ENCODE measurements at places on chromosomes 16 and 17.

DNA sequence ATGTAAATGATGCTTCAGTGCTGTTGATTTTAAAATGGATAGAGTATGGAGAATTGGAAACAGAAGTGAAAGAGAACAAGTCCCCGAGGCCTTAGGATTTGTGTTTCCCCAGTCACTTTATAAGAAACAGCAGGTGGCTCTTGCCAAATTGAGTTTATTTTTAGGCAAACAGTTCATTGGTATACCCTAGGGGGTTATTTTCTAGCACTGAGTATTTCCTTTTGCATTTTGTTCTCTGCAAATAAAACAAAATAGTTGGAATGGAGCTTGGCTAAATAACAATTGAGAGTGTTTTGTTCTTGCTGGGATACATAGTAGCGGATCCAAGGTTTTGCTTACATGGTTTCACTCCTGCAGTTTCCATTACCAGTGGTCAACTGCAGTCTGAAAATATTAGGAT is 591.1 kb upstream of the C16orf82 start:
- DNase-seq, result no peak

GRCh38 chr17:39107155-39107554 is 44.3 kb downstream of the PLXDC1 start:
- no peak for DNase-seq

GRCh38 chr16:73949574-73950320 is 346.9 kb upstream of the PSMD7 start:
- DNase-seq, result peak; percentile 88

DNA sequence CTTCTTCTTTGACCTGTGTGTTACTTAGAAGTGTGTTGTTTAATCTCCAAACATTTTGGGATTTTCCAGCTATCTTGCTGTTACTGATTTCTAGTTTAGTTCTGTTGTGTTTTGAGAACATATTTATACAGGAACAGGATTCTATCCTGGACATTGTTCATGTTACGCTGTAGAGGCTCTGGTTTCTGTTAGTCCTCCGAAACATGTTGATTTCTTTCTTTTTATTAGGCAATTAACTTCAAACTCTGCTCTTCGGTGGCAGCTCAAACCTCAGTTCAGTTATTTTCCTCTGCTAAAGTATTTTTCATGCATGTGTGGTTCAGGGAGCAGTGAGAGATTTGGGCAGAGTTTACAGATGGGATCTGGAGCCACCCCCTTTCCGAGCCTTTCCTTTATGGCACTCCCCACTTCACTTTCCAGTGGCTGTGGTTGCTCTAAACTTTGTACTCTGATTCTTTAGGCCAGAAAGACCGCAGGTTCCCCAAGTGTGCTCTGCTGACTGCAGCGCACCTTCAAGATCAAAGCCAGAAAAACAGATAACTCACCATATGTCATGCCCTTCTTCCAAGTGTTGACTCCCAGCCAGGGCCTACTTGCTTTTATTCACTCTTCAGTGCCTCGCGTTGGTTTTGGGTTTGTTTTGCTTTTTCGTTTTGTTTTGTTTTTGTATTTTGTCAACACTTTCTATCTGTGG is 77.6 kb upstream of the KSR1 start:
- DNase-seq, result no peak

- no peak for DNase-seq
These were observed 69.7 kb downstream of the RPA1 start for GRCh38 chr17:1899403-1900000.

DNA sequence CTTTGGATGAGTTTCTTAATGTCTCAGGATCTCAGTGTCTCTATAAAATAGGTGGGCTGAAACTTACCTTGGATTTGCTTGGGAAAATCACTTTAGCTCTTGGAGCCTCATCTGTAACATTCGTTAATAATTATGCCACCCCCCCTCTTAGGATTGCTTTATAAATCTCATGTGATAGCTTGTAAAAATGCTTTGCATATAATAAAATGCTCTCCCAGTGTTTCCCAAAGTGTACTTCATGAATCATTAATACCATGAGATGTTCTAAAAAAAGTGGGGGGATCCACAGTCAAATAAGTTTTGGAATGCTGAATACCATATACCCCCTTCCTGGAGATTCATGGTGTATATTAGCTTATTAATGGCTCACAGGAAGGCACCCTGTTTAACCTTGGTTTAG is 5.2 kb downstream of the KRT39 start:
- DNase-seq, result peak; percentile 61

DNA sequence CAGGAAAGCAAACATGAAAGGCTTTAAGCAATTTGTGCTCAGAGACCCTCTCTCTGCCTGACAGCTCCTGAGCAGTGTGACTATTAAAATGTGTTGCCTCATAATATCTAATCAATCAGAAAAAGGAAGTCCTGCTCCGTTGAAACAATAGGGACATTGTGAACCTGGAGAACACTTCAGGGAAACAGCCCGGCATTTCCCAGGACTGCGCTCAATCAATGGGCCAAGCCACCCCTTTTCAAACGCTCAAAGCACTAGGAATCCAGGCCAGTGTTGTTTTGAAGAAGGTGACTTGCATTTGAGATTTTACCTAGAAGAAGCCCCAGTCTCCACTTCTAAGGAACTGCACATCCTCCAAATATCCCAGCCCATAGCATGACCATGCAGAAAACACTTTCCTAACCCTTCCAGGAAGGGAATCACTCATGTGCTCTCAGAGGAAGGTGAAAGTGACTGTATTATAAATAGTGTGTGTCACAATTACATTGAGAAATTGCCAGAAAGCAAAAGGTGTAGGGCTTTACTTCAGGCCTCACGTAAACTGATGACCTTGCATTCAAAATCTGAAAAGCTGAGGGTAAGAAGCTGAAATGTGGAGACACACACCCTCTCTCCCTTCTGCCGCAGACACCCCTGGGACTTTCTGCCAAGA is 19.4 kb downstream of the CDRT4 start:
- no peak for DNase-seq
